SJSA1 (cell line): ENCODE measurements at places on chromosomes 3 and 15. TPM values are rescaled to one million over a fixed set of nuclear protein-coding genes. Genes with fewer than 3 reads are reported as not detected.

DNA sequence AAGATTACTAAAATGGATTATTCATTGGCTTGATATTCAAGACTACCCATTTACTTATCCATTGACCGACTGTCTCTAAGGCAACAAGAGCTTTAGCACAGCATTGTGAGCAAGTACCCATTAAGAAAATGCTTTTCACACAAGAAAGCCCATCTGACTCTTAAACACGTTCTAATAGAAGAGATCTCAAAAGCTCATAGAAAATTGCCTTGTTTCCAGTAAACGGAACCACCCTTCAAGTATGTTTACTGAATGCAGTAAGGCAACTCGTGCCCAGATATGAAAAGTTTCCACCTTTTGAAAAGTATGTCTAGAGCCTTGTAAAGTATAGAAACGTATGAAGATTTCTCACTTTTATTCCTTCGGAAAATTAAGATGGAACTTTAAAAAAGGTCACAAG is 655.3 kb upstream of the ALCAM start:
- H3K27ac ChIP-seq: no peak overlapping the region
- DNase-seq: no peak
- no peaks in the 10 kb centered on the region for H3K4me1 ChIP-seq
- H3K27me3 ChIP-seq: no peaks in the 10 kb centered on the region

GRCh38 chr3:38651153-38651789 is 1.8 kb upstream of the SCN5A start:
- no peaks in the 10 kb centered on the region for H3K27me3 ChIP-seq
- DNase-seq: peak; percentile 40
- H3K36me3 ChIP-seq: no peaks in the 10 kb centered on the region; the same call in 1 of the 2 replicates
- H3K4me3 ChIP-seq: no peak overlapping the region
- H3K27ac ChIP-seq: no peak overlapping the region

- no peaks in the 10 kb centered on the region for H3K4me1 ChIP-seq
- H3K27ac ChIP-seq: no peak overlapping the region
- no peaks in the 10 kb centered on the region for H3K36me3 ChIP-seq
- no peak overlapping the region for H3K4me3 ChIP-seq
Observed at GRCh38 chr3:61141227-61141626, 110.0 kb downstream of the FHIT start.

DNA sequence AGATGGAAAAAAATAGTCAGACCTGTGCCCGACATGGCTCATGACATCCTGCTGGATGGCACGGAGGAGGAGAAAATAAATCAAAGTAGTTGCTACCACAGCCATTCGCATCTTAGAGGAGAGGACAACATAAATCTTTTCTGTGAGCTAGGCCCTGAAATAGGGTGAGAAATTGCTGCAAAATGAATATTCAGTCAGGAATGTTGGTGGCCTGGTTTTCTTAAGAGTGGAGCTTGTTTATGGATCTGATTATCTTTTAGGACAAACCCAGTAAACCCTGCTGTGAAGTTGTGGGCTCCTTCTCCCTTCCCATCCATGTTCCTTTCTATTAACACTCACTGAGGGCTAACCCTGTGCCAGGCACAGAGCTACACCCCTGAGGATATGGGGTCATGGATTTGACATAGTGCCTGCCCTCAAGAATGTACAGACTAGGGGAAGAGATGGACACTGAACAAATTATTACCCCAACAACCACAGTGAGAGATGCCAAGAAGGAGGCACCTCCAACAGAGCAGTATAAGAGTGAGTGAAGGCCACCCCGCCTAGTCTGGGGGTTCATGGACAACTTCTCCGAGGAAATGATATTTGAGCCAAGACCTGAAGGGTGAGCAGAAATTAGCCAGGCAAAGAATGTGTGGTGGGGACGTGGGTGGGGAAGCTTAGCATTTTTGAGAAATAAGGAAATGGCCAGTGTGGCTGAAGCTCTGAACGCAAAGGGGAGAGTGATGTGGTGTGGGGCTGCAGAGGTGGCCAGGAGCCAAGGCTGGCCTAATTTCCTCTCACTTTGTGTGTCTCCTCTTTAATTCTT is 68.9 kb upstream of the ARL8B start:
- H3K27ac ChIP-seq: no peak overlapping the region
- no peak for DNase-seq
- H3K36me3 ChIP-seq: no peaks in the 10 kb centered on the region
- no peaks in the 10 kb centered on the region for H3K27me3 ChIP-seq
- H3K4me1 ChIP-seq: peaks cover 4% of the 10 kb centered on the region

DNA sequence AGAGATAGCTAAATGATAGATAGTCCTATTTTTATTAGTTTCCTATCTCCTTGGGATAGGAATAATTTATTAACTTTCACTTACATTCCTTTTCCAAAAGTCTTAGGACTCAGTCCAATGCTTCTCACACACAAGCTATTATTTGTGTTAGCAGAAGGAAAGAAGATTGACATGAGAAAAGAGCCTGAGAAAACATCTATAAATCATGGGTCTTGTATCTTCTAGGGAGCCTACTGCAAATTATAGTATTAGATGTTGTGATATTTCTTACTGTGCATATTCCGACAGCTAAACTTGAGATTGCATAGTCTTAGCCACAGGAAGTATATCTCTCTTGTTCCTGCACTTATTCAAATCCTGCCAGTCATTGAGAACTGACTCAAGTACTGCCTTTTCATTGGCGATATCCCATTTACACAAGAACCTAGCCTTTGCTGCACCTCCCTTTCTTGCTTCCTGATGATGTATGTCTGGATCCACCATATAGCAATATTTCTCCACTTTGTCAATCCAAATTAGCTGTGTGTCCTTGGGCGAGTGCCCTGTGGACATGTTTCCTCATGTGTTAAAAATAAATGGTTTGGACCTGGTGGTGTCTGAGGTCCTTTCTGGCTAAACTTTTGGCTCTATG is 245.1 kb upstream of the LMCD1 start:
- H3K36me3 ChIP-seq: no peaks in the 10 kb centered on the region
- H3K27ac ChIP-seq: no peak overlapping the region
- no peaks in the 10 kb centered on the region for H3K27me3 ChIP-seq

DNA sequence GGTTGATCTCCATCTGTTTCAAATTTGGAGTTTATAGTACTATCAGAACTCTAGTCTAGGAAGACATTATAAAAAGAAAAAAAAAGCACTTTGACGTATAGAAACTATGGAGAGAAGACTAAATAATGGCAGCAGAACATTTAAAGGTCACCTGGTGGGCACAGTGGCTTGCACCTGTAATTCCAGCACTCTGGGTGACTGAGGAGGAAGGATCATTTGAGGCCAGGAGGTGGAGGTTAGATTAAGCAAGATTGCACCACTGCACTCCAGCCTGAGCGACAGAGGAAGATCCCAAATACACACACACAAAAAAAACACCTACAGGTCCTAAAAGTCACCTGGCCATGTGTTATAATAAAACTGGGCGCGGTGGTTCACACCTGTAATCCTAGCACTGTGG is 13.8 kb downstream of the SIN3A start:
- no peak for DNase-seq
- peaks cover 41% of the 10 kb centered on the region for H3K36me3 ChIP-seq
- H3K4me1 ChIP-seq: no peaks in the 10 kb centered on the region
- no peak overlapping the region for H3K4me3 ChIP-seq
- H3K27ac ChIP-seq: no peak overlapping the region

DNA sequence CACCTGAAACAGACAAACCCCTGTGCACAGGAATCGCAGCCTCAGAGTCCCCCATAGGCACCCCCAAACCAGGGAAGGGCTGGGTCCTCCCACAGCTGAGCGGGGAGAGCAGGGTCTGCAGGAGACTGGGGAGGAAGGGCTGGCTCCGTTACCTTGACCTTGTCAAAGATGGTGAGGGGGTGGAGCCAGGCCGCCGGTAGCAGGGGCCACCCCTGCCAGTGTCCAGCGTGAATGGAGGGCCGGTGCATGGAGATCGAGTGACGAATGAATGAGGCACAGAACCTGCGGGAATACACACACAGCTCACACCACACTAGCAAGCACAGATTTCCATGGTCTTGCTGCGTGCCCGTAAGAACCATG is 102.2 kb downstream of the TMEM266 start:
- H3K4me3 ChIP-seq: no peak overlapping the region
- no peak overlapping the region for H3K27ac ChIP-seq
- no peaks in the 10 kb centered on the region for H3K27me3 ChIP-seq
- peaks cover 17% of the 10 kb centered on the region for H3K4me1 ChIP-seq
- DNase-seq: no peak

DNA sequence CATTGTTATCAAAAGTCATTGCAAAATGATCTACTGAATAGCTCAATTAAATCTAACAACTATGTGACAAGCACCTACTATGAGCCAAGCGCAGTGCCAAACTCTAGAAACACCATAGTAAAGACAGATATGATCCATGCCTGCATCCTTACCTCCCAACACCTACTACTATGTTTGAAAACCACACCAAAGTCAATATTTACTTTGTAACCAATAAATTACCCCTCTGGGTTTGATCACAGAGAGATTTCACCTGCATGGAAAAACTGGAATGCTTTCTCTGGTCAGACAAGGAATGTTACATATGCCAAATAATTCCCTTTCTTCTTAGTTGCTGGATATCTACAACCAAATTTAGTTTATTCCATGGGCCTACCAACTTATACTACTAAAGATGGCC is 422.2 kb downstream of the FHIT start:
- no peaks in the 10 kb centered on the region for H3K4me1 ChIP-seq
- H3K27ac ChIP-seq: no peak overlapping the region
- DNase-seq: no peak

GRCh38 chr3:102979191-102979590 is 544.4 kb downstream of the ZPLD1 start:
- no peak overlapping the region for H3K27ac ChIP-seq
- no peak overlapping the region for H3K4me3 ChIP-seq
- H3K36me3 ChIP-seq: no peaks in the 10 kb centered on the region
- H3K4me1 ChIP-seq: no peaks in the 10 kb centered on the region
- H3K27me3 ChIP-seq: no peaks in the 10 kb centered on the region
- DNase-seq: no peak

DNA sequence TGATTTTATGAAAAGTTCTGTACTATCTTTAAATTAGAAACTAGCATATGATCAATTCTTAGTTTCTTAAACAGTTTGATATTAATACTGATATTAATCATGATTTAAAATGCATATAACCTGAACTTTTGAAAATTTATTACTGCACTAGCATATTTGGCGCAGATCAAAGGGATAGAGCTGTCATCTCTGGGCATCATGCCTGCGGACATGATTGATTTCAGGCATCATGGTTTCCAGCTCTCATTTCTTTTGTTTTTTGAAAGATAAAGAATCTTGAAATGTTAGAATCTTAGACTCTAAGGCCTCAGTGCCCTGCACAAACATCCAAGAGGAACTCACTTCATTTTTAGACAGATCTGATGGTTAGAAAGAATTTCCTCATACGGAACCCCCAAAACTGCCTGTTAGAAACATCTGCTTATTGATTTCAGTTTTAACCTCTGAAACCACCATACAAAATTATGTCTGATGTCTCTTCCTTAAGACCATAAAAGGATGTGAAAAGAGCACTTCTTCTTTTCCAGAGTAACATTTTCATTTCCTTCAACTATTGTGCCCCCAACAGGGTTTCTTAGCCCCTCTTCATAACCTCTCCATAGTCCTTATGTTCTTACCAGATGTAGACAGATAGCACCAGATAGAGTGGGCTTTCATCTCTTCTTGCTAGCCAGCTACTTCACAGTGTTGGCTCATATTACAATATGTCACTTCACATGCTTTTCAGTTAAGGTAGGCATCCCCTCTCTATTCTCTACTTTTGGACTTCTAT is 110.8 kb downstream of the BBX start:
- no peak overlapping the region for H3K4me3 ChIP-seq
- H3K36me3 ChIP-seq: no peaks in the 10 kb centered on the region
- peaks cover 7% of the 10 kb centered on the region for H3K4me1 ChIP-seq
- DNase-seq: no peak

- peak; percentile 81 for DNase-seq
- H3K4me3 ChIP-seq: peak overlapping the region; percentile 36
- H3K27ac ChIP-seq: no peak overlapping the region
- no peaks in the 10 kb centered on the region for H3K36me3 ChIP-seq
Observed at GRCh38 chr3:194333212-194333980, 17.7 kb downstream of the CPN2 start.

- no peaks in the 10 kb centered on the region for H3K4me1 ChIP-seq
- no peaks in the 10 kb centered on the region for H3K36me3 ChIP-seq
- DNase-seq: no peak
- H3K27me3 ChIP-seq: no peaks in the 10 kb centered on the region
- H3K4me3 ChIP-seq: no peak overlapping the region
- H3K27ac ChIP-seq: no peak overlapping the region
Observed at GRCh38 chr15:89070197-89071124, 17.8 kb upstream of the ABHD2 start.

GRCh38 chr15:63911160-63911559 is 77.4 kb upstream of the HERC1 start:
- H3K4me1 ChIP-seq: peaks cover 9% of the 10 kb centered on the region
- no peaks in the 10 kb centered on the region; the same call in 1 of the 2 replicates for H3K27me3 ChIP-seq
- no peak overlapping the region for H3K4me3 ChIP-seq
- no peaks in the 10 kb centered on the region for H3K36me3 ChIP-seq
- no peak overlapping the region for H3K27ac ChIP-seq

GRCh38 chr15:66783725-66784124 is 81.7 kb downstream of the SMAD6 start:
- peaks cover 75% of the 10 kb centered on the region for H3K4me1 ChIP-seq
- H3K36me3 ChIP-seq: peaks cover 45% of the 10 kb centered on the region
- no peak for DNase-seq
- H3K27me3 ChIP-seq: no peaks in the 10 kb centered on the region
- peak overlapping the region; percentile 74 for H3K27ac ChIP-seq
- H3K4me3 ChIP-seq: no peak overlapping the region

DNA sequence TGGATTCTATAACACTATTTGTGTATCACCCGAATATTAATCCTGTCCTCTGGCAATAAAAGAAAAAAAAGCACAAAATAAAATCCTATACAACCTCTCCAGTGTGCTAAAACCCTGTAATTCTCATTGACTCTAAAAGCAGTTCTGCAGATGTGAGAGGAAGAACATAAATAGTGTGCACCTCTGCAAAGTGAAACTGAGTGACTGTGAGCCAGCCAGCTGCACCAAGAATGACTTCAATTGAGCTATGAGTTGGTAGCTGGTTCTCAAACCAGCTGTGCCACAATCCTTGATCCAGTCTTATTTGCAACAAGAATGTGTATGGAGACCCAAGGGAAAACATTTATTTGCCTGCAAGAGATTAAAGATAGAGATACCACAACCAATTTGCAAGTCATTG is 31.2 kb upstream of the COL8A1 start:
- no peaks in the 10 kb centered on the region for H3K27me3 ChIP-seq
- no peak overlapping the region for H3K4me3 ChIP-seq
- H3K27ac ChIP-seq: no peak overlapping the region
- H3K4me1 ChIP-seq: no peaks in the 10 kb centered on the region
- no peaks in the 10 kb centered on the region for H3K36me3 ChIP-seq

- H3K36me3 ChIP-seq: no peaks in the 10 kb centered on the region
- H3K27ac ChIP-seq: no peak overlapping the region
- no peak for DNase-seq
- H3K4me1 ChIP-seq: peaks cover 16% of the 10 kb centered on the region
- no peaks in the 10 kb centered on the region for H3K27me3 ChIP-seq
- H3K4me3 ChIP-seq: no peak overlapping the region
Observed at GRCh38 chr3:195163719-195164572, 107.0 kb downstream of the XXYLT1 start.

GRCh38 chr15:39850436-39850835 is 67.8 kb upstream of the FSIP1 start:
- H3K27me3 ChIP-seq: no peaks in the 10 kb centered on the region
- no peak overlapping the region for H3K4me3 ChIP-seq
- DNase-seq: no peak
- H3K27ac ChIP-seq: no peak overlapping the region

Gene PPIP5K1
- total RNA-seq: 8.6 and 18.8 TPM in 2 replicates

Gene KNL1
- 83.2 and 88.4 TPM in 2 replicates for total RNA-seq

Gene GOLGA6A
- not detected in 2 replicates for total RNA-seq

Gene ALPK3
- total RNA-seq: 0.03 TPM in 1 of 2 replicates, not detected in the other

Gene LXN
- total RNA-seq: not detected in 2 replicates

Gene BCHE
- not detected in 2 replicates for total RNA-seq

Gene SEMA3F
- total RNA-seq: 0.58 and 1.9 TPM in 2 replicates

Gene PLS1
- total RNA-seq: 5.2 and 5.4 TPM in 2 replicates

Gene KCNAB1
- total RNA-seq: 1.6 TPM in 1 of 2 replicates, not detected in the other
